ENCODE measurements at places on chromosomes 4 and X.

DNA sequence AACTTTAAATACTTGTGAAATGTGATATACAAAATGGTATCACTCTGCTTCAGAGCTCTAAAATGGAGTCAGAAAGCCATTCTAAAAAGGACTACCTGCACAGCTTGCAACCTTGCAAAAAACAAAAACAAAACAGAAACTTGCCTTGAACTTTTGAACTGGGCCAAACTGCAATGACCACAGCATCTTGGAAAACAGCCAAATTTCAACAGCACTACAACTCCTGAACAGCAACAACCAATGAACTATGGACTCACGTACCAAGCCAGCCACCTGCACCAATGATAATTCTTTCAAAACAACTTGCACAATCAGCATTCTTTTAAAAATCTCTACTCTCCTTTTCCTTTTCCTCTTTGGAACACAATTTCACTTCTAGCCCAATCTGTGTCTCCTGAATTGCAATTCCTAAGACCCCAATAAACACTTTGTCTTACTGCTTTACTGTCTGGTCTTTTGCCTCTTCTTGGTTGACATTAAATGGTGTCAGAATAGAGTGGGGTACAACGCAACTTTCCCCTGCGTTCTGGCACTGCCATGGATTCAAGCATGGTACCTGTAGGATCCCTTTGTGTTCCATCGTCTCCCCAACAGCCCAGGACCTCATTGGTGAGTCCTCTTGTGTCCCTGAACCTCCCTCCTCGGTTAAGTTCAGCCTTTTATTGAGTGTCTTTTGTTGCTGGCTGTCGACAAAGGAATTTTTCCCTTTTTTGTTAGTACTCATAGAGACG is 35.7 kb upstream of the FMR1 start:
- DNase-seq: no peak

DNA sequence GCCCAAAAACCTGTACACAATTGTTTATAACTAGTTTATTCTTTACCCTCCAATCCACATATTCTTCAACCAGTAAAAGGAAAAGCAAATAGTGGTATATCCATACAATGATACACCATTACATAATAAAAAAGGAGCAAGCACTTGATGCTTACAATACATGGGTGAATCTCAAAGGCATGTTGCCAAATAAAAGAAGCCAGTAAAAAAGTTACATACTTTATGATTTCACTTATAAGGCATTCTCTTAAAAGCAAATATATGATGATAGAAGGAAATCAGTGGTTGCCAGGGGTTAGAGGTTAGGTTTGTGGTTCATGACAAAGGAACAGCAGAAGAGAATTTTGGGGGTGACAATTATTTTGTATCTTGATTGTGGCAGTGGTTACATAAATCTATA is 896.1 kb upstream of the LCORL start:
- DNase-seq: no peak

GRCh38 chr4:88005946-88006345 is 1.5 kb upstream of the PKD2 start:
- no peak for DNase-seq

DNA sequence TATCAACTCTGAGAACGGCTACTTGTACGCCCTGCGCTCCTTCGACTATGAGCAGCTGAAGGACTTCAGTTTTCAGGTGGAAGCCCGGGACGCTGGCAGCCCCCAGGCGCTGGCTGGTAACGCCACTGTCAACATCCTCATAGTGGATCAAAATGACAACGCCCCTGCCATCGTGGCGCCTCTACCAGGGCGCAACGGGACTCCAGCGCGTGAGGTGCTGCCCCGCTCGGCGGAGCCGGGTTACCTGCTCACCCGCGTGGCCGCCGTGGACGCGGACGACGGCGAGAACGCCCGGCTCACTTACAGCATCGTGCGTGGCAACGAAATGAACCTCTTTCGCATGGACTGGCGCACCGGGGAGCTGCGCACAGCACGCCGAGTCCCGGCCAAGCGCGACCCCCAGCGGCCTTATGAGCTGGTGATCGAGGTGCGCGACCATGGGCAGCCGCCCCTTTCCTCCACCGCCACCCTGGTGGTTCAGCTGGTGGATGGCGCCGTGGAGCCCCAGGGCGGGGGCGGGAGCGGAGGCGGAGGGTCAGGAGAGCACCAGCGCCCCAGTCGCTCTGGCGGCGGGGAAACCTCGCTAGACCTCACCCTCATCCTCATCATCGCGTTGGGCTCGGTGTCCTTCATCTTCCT is 2.7 kb downstream of the PCDH10 start:
- no peak for DNase-seq
